Activated CD8-positive, alpha-beta memory T cell treated with anti-CD3 and anti-CD28 coated beads for 4 hours (primary cell): ENCODE measurements at places on chromosomes 7 and 10.

DNA sequence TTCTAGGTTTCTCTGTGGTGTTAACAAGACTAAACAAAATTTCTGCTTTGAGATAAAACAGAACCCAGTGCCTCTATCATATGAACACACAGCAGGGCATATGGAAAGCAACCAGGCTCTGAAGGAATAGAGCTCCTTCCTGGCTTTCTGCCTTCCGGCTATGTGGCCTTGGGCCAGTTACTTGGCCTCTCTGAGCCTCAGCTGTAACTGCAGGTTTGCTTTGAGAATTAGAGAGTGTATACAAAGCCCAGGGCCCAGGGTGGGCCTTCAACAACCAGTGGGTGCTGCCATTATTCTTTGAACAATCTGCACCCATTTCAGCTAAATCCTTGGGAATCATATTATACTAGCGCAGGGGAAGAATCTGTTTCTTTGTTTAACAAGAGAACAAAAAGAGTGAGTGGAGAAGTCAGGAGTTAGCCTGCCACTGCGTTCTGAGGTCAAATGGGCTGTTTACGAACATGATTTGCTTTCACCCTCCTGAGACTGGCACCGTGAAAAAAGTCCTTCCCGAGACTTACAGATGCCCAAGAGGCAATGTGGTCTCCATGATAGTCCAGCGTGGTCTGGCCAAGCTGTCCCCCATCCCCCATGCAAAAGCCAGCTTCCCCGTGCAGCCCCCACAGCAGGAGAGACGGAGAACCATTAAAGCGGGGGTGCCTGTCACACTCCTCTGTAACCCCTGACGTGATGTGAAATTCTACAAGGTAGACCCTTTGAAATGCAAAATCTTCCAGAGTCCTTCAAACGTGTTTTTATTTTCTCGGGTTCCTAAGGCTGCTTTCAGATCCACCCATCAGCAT, 4.9 kb downstream of the FAM53B start:
- no peak for DNase-seq

DNA sequence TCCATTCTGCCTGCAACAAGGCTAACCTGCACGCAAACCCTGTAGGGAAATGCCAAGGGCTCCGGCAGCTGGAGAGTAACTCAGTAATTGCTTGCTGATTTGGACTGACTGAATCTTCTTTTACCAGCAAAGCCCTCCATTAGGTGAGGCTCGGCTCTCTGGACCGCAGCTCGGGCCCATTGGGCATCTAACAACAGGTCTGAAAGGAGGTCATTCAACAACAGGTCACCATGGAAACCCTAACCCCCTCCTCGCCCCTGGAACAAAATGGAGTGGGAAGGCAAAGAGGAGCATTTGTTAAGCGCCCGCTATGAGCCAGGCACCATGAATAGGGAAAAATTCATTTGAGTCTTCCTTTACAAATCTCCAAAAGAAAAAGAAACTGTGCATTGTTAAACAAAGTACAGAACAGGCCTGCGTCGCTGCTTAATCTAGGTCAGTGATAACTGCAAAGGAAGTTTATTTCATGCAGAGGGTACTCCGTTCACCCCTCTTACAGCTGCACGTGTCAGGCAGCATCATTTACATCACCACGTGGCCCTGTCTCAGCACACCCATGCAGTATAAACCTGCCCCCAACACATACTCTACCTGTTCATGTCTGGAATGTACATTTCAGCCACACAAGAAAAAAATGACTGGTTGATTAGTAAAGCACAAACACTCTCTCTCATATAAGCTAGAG, 248.8 kb upstream of the NEBL start:
- DNase-seq = no peak

DNA sequence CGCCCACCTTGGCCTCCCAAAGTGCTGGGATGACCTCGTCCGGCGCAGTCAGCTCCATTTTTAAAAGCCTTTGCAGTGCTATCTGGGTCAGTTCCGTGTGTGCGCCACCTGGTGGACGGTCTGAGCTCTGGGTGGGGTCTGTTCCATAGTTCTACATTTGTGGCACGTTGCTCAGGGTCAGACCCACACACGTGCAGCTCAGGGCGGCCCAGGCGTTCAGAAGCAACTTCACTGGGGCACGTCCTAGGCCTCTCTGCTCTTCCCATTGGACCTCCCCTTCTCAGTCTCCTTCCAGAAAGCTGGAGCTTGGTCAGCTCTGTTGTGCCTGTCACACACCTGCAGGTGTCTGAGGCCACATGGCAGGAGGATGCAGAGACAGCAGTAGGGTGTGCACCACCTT, 137.9 kb downstream of the DNAJB6 start:
- DNase-seq = no peak

DNA sequence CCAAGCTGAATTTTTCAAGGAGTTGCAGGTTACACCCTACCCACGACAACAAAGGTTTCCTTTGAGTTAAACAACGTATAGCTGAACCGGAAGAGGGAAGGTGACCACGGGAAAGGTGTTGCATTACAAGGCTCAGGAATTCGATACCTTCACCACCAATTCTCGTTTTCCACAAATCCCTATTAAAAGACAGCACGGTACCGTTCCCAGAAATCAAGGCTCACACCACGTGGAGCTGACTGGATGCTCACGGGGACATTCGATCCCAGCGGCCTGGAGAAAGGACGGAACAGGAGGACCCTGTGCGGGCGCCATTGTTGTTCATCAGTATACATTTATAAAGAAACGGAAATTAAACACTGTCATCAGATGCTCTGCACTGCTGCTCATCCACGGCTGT, 56.4 kb downstream of the CTBP2 start:
- DNase-seq = no peak

DNA sequence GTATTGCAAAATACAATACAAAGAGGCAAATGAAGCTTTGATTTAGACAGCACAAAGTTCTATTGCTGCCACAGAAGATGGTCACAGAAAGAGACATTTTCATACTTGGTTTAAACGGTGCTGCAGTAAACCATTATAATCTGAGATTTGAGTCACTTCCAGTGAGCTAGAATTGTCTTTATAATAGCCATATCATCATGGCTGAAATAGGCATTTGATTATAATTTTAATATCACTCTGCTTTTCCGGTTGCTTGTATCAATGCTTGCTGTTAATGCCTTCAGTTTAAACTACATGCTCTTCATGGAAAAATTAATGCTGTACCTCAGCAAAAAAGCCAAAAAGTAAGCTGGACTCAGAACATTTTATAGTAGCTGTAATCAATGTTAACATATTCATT, 48.5 kb downstream of the CPEB3 start:
- no peak for DNase-seq

DNA sequence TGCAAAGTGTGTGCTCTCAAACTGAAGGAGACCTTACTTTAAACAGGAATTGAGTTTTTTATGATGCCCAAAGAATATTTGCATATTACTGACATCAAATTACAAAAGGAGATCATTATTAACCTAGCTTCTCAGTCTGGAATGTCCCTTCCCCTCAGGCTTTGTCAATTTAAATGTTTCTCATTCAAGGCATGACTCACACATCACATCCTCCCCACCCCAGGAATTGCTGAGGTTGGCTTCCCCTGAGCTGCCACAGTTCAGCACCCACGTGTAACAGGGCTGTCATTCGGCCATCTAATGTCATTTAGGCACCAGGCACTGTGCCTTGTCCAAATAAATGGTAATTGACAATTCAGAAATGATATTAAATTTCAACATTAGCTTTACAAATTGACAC, 305.9 kb upstream of the MGMT start:
- no peak for DNase-seq

GRCh38 chr10:114691442-114691941, 33.4 kb upstream of the ABLIM1 start:
- DNase-seq = no peak

DNA sequence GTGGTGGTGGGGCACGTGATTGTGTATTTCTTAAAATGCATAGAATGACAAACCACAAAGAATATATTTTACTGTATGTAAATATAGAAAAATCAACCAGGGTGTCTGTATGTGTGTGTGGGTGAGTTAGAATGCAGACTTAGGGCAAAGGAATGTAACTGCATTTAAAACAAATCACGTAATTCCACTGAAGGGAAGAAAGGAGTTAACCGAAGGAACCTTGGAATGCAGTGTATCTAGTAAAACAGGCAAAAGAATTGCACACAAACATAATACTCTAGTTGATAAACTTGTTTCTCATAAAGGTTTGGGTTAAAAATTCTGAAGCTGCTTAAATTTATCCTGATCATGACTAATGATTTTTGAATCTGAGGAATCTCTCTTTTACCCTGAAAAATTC, 134.9 kb downstream of the ADRA2A start:
- DNase-seq = no peak

DNA sequence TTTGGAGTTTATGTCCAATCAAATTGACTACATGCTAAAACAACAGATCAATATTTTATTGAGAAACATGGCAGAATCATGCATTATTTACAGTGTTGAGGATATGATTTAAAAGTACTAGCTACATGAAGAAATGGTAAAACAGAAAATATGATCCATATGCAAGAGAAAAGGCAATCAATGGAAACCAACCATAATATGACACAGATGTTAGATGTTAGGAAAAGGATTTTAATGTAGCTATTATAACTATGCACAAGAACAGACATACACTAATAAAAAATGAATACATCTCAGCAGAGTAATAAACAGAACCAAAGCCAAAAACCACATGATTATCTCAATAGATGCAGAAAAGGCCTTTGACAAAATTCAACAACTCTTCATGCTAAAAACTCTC, 166.2 kb upstream of the CACNA2D1 start:
- DNase-seq = no peak

DNA sequence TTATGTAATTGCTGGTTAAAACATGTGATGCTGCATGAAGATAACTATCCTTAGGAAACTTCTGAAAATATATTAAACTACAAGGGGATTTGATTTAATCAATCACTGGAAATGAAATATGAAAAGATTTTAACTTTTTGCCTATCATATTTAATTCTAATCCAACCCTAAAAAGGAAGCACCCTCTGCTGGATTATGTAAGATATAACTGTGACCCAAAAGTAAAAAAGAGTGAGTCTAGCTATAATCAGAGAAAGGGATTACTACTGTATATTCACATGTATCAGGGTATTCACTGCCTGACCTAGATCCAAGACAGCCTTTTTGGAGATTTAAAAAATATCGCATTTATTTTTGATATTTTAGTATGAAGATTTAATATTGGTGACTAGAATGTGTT, 295.5 kb downstream of the MDFIC start:
- no peak for DNase-seq

DNA sequence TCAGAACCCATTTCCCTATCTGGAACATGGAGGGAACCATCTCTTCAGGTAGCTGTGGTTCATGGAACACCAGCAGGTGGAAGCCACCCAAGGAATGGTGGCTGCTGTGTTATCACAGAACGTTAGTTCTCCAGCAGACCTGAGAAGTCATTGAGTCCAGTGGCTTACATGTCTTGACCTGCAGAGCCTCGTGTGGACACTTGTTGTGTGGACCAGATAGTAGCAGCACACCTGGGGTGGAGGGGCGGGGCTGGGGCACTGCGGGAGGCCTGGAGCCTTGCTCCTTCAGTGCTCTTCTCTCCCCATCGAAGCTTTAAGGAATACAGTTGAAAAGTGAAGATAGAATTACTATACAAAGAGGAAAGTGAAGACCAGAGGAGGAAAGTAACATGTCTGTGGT, 42.4 kb downstream of the VWA2 start:
- no peak for DNase-seq

- no peak for DNase-seq
Observed at GRCh38 chr10:91380873-91381256, 29.3 kb upstream of the HECTD2 start.

DNA sequence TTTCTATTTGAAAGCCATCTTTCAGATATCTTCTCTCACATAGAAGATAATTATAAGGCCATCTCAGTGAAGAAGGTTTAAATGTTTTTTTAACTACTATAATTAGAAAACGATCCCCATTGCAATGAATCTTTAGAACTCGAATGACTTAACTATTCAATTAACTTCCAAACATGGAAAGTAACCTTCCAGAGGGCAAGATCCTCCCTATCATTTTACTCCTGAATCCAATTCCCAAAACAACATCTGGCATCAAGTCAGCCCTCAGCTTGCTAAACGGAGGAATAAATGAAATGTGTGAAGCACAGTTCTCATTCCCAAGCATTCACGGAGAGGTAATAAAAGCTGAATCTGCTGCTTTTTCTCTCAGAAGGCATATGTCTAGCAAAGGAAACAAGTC, 293.4 kb downstream of the PLXDC2 start:
- DNase-seq = no peak

DNA sequence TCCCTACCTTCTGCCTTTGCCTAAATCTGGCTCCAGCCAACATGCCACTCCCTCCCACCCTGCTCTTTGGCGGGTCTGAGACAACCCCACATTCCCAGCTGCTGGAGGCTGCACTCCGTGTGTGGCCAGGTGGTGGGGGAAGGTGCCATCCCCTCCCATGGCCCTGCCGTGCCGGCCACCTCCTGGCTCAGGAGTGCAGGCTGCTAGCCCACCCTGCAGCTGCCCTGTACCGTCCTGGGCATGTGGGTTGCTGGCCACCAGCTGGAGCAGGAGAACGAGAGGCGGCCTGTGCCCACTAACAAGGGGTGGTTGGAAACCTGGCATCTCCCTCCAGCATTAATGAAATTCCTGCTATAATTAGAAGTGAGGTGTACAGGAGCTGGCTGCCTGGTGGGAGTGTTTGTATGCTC, 97.6 kb downstream of the ZMIZ1 start:
- DNase-seq = no peak

GRCh38 chr10:28382525-28383269, 79.8 kb upstream of the MPP7 start:
- DNase-seq = no peak

DNA sequence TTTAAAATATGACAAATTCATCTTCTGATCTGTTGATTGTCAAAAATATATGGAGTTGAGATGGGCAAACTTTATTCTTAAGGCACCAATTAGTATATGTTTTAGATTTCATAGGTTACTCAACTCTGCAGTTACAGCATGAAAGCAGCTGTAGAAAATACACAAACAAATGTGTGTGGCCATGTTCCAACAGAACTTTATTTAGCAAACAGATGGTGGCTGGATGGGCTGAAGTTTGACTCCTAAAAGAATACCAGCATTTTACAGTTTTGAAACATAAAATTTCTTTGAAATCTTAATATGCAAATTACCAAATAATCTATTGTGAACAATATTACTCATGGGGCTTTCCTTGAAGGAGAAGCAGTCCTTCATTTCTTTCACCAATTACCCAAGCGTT, 1206.0 kb upstream of the LRRTM3 start:
- no peak for DNase-seq

DNA sequence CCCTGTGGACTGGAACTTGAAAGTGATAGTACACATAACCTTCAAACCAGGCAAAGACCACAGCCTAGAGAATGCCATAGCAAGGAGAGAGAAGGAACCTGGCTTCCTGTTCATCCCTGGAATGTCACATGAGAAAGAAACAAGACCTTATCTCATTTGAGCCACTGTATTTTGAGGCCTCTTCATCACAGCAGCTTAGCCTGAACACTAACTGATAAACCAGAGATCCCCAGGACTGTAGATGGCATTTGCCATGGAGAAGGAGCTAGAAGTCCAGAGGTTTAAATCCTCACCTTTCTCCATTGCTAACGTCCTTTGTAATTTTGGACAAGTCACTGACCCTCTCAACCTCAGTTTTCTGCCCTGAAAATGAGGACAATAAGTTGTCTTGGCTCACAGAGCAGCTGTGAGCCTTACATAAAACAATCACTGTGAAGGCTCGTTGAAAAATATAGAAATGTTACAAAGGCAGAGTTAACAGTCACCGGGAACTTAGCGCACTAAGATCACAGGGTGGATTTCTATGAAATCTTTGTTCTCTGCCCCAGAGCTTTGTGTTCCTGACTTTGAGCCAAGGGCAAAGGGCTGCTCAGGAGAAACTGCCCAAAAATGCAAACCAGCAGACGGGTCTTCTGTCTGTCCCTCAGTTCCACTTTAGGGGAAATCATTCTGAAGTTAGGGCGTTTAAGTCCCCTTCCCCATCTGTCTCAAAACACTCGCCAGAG, 197.0 kb downstream of the USP6NL start:
- no peak for DNase-seq
